ENCODE measurements at places on chromosomes 6 and 20. TPM values are rescaled to one million over a fixed set of nuclear protein-coding genes. Genes with fewer than 3 reads are reported as not detected.

The GSTA2 gene
- 0.07 TPM for total RNA-seq

The DAAM2 gene
- not detected for total RNA-seq

The FAM162B gene
- total RNA-seq, result not detected

The FAM83C gene
- total RNA-seq, result 0.06 TPM

The PERP gene
- 85.3 TPM for total RNA-seq

The TXLNB gene
- total RNA-seq, result not detected

The MTFR2 gene
- 12.8 TPM for total RNA-seq

The TBXT gene
- not detected for total RNA-seq

The SLC22A16 gene
- total RNA-seq, result not detected

The OOEP gene
- total RNA-seq, result not detected

The FAM83B gene
- 0.09 TPM for total RNA-seq

The SLC17A1 gene
- not detected for total RNA-seq
